Activated T-helper 1 cell treated with Interleukin-2 at 50 U/mL for 16 hours (primary cell): ENCODE measurements at places on chromosomes 16 and 17.

GRCh38 chr16:84270531-84270930, 24.1 kb upstream of the WFDC1 start:
- no peak for DNase-seq

GRCh38 chr16:87829622-87829980, 39.7 kb downstream of the SLC7A5 start:
- no peak for DNase-seq

- DNase-seq = no peak
Measured at GRCh38 chr17:17633310-17633709, 41.8 kb upstream of the PEMT start.

DNA sequence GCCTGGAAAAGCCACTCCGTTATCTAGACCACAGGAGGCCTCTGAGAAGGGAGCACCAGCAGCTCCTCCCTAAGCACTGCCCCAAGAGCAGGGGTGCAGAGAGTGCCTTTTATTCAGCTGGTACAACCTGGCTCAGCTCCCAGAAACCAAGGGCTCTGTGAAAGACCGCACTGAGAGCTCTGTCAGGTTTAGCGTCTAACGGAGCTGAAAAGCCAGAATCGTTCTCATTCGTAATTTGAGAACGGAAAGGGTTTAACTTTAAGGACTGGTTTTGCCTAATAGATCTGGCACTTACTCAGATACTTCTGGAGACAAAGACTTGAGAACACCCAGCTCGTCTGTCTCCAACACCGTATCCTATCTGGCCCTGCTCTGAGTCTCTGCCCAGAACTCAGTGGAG, 13.5 kb downstream of the MPG start:
- no peak for DNase-seq

GRCh38 chr17:47736501-47737495, 3.8 kb downstream of the TBX21 start:
- DNase-seq = no peak

GRCh38 chr17:4788807-4789700, at the start of gene GLTPD2:
Gene GLTPD2, plus strand, starts transcription at chr17:4788964. Its CDS starts 48 bp downstream, at chr17:4789012.
- DNase-seq = no peak

- no peak for DNase-seq
Measured at GRCh38 chr17:81027038-81027437, 7.9 kb upstream of the BAIAP2 start.

DNA sequence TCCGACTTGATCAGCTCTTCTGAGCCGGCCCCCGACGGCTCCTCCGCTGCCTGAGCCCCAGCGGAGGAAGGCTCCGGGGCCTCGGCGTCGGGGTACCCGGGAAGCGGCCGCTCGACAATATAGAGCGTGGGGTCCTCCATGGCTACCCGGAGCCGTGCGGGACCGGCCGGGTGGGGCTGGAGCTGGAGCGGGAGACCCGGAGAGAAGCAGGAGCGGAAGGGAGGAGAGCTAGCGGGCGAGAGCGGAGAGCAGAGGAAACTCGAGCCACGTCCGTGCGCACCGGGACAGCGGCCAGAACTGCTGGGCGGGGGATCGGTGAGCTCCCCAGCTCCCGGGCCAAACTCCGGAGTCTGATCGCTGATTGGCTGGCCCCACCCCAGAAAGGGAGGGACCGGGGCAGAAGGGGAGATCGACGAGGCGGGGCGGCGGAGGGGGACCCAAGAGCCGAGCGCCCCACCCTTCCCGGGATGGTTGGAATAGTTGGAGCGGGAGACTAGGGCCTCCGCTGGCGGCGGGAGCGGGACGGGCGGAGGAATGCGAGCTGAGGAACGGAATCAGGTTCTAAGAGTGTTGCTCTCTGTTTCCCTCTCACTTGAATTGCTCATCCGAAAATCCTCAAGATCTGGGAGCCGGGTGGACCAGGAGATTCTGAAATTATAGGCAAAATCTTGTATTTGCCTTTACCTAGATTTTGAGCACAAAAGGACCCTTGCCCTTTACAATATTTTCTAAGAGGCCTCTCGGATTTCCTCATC, at the start of gene CAVIN1:
CAVIN1 (minus strand) TSS at position 299 of the 755 bp plus-strand sequence; CDS start at position 140, 159 bp downstream.
- no peak for DNase-seq

DNA sequence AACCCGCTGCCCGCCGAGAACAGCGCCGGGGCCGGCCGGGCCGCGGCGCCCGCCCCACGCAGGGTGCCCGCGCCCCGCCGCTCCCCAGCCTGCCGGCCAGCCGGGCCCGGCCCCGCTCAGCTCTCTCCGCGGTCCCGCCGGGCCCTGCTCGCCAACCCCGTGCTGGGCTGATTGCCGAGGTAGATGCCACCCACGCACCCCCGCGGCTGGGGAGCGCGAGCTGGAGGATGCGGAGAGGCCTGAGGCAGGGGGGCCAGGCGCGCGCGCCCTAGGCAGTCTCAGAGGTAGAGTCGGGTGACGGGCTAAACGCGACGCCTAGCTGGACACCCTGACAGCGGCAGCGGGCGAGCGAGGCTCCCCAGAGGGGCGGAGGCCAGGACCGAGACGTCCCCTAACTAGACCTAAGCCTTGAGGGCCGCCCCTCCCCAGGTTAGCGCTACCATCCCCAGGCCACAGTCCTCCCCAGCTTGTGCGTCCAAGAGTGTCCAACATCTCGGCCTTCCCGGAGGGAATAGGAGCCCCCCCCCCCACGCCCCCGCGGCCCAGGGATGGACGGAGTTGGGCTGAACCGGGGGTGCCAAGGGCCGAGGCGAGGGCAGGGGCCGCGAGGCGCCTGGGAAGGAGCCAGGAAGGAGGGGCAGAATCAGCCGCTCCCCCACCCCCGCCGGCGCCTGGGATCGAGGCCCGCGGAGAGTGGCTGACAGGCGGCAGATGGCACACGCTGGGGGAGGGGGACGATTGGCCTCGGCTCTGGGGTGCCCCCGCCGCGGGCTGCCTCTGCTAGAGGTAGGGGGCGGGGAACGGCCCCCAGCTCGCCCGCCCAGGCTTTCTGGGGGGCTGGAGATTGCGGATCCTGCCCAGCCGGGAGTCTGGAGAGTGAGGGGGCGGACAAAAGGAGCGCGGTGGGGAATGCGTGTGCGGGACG, 2.5 kb upstream of the ZNF423 start:
- no peak for DNase-seq

GRCh38 chr17:80361495-80362220, 53.3 kb upstream of the ENDOV start:
- DNase-seq = no peak

- no peak for DNase-seq
Measured at GRCh38 chr17:77146246-77146632, 5.5 kb downstream of the SEC14L1 start.

DNA sequence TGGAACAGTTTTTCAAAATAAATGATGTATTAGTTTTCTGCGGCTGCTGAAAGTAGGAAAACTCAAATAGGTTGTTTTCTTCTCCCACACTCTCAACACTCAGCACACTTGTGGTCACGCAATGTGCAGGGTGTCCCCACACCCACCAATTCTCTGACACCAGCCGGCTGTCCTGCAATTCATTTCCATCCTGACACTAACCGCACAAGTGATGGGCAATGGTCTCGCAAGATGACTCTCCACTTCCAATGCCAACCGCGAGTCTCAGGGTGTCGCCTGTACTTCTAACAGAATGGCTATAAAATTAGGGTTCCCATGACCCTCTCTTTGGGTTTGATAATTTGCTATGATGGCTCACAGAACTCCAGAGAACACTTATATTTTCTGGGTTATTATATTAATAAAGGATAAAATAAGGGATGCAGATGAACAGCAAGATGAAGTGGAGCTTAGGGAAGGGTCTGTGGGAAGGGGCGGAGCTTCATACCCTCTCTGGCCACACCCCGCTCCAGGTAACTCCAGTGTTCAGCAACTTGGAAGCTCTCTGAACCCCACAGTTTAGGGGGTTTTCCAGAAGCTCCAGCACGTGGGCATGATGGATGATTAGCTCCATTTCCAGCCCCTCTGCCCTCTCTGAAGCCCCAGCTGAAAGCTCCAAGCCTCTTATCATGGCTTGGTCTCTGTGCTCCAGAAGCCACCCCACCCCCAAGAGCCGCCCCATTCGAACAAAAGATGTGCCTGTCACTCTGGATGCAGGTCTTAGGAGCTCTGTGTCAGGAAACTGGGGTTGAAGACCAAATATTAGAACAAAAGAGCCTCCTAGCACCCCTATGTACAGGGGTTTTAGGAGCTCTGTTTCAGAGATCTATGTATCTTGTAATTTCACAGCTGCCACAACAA, 19.8 kb downstream of the TAF1C start:
- no peak for DNase-seq

GRCh38 chr17:82611140-82612058, 36.8 kb downstream of the WDR45B start:
- no peak for DNase-seq

DNA sequence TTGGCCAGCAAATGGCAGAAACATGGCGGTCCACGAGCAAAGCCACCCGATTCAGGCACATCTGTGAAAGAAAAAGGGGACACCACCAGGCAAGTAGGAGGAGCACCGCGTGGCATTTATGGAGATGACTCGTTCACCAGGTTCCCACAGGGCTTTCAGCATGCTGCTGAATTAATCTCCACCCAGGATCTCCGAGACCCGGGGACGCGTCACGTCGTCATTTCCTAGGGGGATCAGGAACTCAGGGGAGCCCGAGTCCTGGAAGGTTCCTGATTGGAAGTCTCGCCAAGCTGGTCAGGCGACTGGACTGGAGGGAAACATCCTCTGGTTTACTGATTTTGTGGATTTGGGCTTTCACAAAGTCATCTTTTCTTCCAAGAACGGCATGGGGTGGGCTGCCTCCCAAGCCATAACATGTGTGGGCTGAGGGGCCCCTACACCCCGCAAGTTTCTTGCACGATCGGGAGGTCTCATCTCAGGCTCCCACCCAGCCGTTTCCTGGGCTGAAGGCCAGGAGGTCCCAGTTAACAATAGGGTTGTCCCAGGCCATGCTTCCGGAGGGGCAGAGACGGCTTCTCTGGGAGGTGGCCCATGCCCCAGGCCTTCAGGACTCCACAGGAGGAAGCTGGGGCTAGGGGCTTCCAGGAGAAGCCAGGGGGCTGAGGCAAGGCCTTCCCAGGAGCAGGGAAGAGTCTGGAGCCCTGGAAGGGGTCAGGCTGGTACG, 645 bp downstream of the DNAH17 start:
- no peak for DNase-seq

DNA sequence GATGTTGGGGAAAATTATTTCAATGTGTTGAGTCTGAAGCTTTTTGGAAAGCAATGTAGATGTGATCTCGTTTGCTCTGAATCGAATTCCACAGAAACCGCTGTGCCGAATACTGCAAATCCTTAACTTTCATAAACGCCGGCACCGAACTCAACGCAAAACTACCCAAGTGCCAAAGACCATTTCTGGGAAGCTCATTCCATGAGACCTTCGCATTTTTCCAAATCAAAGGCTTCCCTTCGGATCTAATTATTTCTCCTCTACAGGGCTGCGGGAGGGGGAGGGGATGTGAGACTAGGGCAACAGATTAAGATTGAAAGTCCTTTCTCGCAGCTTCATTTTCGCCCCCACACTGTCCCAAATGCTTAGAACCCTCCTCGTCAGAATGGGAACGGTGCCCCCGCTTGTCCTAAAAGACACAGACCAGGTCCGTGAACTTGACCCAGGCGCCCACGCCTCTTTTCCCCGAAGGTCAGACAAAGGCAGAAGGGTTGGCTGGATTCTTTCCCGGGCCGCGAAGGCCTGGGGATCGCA, 4.0 kb downstream of the PRAC1 start:
- no peak for DNase-seq

- DNase-seq = no peak
Measured at GRCh38 chr16:47664653-47665325, 203.7 kb downstream of the PHKB start.

GRCh38 chr17:81000334-81000630, 8.6 kb downstream of the CHMP6 start:
- no peak for DNase-seq

- DNase-seq = no peak
Measured at GRCh38 chr16:10655415-10655977, 39.2 kb downstream of the TEKT5 start.

DNA sequence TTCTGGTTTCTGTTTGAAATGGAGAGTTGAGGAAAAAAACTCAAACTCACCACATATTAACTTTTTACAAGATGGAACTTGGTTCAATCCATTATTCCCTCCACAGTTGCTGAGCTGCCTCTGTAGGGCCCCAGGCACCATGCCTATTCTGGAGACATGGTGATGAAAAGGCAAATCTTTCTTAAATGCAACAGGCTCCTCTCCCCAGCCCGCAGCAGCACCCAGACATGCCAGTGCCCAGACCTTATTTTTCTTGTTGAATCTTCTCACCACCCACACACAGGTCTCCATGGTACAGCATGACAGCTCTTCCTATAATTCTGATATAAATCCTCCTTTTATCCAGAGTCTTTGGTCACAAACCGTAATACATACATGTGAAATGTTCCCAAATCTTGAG, 7.6 kb downstream of the CYTH1 start:
- DNase-seq = no peak

DNA sequence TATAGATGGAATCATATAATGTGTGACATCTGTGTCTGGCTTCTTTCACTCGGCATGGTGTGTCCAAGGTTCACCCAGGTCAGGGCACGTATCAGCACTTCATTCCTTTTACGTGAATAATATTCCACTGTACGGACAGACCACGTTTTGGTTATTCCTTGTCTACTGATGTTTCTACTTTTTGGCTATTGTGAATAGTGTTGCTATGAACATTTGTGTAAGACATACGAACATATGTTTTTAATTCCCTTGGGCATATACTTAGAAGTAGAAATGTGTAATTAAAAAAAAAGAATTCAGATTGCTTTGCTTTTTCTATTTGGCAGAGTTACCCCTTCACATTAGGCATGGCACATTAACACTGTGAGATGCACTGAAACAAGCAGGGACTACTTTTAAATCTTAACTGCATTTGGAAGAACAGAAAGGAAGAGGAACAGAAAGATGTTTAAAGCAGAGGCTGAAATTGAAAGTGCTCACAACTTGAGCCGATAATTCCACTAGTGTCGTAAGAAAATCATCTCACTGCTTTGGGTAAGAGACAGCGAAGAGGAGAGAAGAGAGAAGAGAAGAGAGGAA, 105.3 kb downstream of the VPS53 start:
- DNase-seq = no peak

DNA sequence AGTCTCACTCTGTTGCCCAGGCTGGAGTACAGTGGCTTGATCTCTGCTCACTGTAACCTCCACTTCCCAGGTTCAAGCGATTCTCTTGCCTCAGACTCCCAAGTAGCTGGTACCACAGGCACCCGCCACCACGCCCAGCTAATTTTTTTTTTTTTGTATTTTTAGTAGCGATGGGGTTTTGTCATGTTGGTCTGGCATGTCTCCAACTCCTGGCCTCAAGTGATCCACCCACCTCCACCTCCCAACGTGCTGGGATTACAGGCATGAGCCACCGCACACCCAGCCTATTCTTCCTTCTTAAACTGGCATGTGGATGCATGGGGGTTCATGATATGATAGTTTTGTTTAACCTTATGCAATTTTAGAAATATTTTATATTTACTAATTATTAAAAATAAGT, 39.4 kb upstream of the VWA3A start:
- DNase-seq = no peak

GRCh38 chr16:9302072-9302471, 210.6 kb downstream of the HAPSTR1 start:
- no peak for DNase-seq
